ENCODE measurements at places on chromosomes 2 and 18.

DNA sequence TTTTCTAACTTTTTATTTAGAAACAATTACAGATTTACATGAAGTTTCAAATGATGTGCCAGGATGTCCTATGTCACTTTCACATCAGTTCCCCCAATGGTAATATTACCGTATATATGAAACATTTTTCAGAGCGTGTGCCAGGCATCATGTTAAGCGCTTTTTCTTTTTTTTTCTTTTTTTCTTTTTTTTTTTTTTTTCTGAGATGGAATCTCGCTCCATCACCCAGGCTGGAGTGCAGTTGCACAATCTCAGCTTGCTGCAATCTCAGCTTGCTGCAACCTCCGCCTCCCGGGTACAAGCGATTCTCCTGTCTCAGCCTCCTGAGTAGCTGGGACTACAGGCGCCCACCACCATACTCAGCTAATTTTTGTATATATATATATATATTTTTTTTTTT is 5.6 kb upstream of the PPP4R1 start:
- no peak for DNase-seq

DNA sequence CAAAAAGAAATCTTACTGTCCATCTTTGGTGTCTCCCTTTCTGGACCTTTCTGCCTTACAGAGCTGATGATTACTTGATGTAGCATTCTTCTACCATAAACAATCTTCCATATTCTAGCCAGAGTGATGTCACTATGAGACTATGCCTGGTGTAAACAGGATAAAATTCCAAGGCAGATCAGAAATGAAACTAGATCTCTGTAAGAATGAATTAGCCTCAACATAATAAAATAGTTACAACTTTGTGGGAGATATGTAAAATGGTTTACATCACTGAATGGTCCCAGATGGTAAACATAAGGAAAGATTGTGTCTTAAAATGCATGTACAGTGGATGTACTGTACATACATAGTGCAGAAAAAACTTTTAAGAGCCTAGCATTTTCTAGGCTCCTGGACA is 112.3 kb upstream of the ZNF521 start:
- DNase-seq = no peak

DNA sequence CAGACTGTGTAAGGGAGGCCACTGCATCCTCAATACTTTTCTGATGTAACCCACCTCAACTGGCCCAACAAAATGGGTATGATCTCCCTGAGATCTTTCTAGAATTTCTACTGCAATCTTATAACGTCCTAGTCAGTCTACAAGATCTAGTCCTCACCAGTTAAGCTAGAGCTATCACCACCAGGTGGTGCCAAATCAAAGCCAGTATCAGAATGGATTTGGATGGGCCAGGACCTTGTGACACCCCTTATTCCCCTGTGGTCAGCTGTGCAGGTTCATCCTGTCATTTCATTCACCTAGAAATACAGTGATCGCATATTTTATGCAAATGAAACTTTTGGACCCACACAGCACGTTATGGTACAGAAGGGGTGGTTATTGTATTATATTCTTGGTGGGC is 90.3 kb downstream of the OLA1 start:
- DNase-seq = peak; percentile 57

- no peak for DNase-seq
Measured at GRCh38 chr2:7241041-7241745, 324.0 kb downstream of the RNF144A start.

GRCh38 chr2:134766583-134766982 is 47.8 kb upstream of the TMEM163 start:
- DNase-seq = no peak

DNA sequence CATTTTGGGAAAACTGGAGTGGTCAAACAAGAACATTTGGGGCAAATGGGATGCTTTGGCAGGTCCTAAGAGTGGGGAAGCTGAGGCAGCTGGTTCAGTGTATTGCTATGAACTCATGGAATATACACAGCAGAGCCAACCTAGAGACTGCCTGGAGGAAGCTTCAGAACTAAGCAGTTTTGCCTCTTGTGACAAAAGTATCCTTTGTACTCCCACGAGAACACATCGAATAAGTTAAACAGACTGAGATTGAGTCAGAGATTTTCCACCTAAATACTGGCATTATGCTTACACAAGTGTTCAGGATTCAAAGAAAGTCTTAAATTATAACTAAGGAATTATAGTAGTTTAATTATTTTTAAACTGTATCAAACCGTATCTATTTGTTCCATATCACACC is 5.2 kb upstream of the ARMC9 start:
- DNase-seq = no peak

- no peak for DNase-seq
Measured at GRCh38 chr18:24499814-24500213, 39.4 kb downstream of the HRH4 start.

DNA sequence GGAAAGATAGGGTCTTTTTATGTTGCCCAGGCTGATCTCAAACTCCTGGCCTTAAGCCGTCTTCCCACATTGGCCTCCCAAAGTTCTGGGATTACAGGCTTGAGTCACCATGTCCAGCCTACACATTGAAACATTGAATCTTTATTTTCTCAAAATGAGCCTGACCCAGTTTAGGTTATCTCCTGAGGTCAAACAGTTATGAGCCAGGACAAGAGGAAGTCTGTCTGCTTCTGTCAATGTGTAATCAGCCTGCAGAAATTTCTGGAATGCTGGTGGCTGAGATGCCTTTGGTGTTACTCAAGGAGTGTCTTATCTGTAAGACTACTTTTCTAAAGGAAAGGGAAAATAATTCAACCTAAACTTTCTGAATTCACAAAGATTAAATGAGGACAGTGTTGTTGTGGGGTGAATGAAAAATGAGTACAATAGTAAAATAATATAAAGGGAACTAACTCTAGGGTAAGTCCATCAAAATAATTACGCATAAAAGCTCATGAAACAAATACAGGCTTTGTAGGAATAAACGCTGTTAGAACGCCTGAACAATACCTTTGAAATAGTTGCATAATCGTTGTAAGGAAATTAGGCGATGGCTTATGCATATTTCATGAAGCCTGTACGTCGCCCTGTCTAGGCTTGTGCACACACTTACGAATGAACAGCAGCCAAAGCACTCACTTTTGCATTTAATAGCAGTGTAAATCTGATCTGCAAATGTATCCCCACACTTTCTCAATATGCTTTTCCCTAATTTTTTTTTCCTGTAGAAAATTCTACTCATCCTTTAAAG is 260.8 kb downstream of the RDH14 start:
- DNase-seq = peak; percentile 27

GRCh38 chr2:36578343-36579296 is 19.3 kb downstream of the FEZ2 start:
- DNase-seq = no peak

- no peak for DNase-seq
Measured at GRCh38 chr2:79975791-79976565, 328.6 kb downstream of the LRRTM1 start.

DNA sequence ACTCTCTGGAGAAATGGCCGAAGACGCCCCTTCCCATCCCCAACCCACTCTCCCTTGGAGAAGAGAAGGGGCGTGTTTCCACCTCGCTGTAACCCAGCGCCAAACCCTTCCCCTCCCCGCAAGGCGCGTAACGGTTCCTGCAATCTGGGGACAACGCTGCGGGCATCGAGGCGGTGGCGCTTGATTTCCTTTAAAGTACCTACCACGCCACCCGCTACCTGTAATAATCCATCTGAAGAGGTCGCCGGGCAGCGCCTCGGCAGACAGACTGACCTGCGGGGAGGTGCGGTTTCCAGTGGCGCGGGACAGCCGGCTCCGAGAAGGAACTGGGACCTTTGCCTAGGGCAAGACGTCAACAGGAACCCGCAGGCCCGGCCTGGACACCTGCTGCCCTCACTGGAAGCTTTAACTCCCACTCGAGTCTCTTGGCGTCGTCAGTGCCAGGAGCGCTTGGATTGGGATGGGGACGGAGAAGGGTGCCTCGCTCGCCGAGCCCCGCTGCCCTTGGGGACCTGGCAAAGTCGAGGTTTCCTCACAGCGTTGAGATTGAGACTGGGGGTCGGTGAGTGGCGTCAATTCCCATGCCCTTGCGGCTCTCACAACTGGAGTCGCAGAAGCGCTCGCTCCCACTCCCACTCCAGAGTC is at the start of gene CYP1B1:
CYP1B1 (minus strand) TSS at position 645 of the 645 bp plus-strand sequence. CDS start 763 bp downstream, outside the sequence.
- DNase-seq = peak; percentile 67

DNA sequence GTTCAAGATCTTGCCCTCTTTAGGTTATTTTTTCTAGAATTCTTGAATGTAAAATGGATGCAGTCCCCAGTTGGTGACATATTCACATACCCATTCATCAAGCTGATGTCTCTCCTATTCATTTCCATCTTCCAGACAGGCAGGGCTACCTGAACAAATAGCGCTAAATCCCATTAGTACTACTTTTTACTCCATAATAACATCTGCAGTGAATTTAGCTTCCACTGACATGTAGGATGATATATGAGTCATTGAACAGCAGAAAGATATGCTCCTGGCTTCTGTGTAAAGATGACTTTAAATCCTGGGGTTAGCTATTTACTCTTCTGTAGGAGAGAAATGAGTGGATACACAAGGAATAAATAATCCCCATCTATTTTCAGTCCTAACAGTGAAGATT is 194.7 kb downstream of the RND3 start:
- DNase-seq = no peak

GRCh38 chr2:242034996-242035814 is 165.7 kb downstream of the RTP5 start:
- DNase-seq = no peak

GRCh38 chr2:177029501-177029900 is 183.1 kb upstream of the HNRNPA3 start:
- no peak for DNase-seq

- no peak for DNase-seq
Measured at GRCh38 chr2:61434314-61434713, 36.6 kb downstream of the USP34 start.

DNA sequence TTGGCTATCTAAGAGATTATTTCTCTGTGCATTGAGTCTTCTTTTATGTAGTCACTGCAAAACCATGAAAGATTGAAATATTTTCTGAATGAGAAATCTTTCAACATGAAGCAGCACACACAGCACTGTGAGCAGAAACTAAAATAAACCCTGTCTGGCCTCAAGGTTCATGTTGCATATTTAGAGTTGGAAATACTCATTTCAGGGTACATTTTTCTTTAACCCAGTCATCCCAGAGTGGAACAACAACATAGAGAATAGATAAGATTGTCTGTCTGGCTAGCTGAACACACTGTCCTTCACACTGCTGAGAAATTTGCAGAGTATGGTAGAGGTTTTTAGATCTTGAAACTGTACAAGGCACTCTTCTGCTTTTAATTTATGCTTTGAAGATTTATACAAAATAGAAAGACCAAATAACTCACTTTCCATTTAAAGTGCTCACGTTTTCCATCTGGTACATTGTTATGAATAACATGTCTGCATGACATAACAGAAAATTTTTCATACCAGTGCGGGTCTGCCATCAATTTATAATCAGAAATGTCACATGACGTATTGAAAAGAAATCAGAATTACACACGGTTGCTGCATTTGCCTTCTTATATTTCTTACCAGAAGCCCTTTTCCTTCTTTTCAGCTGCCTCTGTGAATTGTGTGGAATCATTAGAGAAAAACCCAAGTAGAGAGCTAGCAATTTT is 25.0 kb upstream of the FN1 start:
- no peak for DNase-seq
